Activated CD4-positive, alpha-beta T cell treated with anti-CD3 and anti-CD28 coated beads, Interleukin-2, amount 50 U/mL, for 1 hour (primary cell): ENCODE measurements at places on chromosomes 2 and 18.

- no peak for DNase-seq
Measured at GRCh38 chr2:95225658-95226057, 18.3 kb downstream of the ZNF892 start.

DNA sequence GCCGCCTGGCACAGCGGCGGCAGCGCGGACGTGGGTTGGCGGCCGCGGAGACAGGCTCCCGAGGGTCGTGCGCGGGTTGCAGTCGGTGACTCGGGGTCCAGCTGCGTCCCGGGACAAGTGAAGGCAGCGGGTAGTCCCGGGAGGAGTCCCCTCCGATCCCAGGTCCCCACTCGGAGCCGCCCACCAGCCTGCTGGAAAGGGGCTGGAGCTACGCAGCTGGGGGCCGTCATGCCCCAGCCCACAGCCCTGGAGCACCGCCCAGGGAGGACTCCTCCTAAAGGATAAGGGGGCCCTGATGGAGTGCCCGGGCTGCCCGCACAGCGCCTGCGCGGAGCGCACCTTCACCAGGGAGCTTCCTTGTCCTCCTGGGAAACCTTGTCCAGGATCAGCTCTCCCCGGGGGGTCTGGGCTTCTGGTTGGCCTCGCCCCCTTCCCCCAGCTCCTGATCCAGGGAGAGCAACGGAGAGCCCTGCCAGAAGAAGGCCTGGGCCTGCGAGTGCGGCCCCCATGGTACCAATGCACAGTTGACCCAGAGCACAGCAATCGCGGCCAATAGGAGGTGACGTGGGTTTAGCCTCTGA is 25.9 kb upstream of the ALPP start:
- DNase-seq: no peak

GRCh38 chr18:75638223-75638775 is 210.8 kb upstream of the SMIM21 start:
- DNase-seq: no peak

GRCh38 chr2:100218552-100218951 is 76.2 kb upstream of the AFF3 start:
- no peak for DNase-seq

DNA sequence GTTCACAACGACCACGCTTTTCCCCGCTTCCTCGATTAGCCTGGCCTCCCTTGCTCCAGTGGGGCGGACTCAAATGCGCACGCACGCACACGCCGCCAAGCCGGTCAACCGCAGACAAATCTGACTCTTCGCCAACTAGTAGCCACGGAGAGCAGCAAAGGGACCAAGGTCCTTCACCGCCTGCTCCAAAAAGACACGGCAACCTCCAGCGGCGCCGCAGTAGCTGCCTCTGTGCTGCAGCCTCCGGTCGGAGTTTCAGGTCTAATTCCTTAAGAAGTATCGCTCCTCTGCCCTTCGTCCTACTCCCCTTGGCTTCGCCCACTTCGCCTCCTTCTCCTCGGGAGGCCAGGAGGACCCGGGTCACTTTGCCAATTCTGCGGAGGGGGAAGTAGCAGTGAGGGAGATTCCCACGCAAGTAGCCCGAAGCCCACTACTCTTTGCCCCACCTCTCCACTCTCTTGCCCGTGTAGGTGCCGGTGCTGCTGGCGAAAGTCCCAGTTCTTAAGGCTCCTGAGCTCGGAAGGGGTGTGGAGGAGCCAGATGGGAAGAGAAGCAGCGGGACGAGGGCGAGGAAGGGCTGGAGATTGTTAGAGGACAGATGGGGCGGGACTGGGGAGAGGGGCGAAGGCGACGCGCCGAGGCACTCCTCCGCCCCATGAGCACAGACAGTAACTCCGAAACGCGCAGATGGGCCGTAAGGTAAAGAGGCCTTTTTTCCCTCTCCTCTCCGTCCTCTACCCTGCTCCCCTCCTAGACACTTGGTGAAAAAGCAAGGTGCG is 615 bp downstream of the AKAIN1 start:
- DNase-seq: no peak

DNA sequence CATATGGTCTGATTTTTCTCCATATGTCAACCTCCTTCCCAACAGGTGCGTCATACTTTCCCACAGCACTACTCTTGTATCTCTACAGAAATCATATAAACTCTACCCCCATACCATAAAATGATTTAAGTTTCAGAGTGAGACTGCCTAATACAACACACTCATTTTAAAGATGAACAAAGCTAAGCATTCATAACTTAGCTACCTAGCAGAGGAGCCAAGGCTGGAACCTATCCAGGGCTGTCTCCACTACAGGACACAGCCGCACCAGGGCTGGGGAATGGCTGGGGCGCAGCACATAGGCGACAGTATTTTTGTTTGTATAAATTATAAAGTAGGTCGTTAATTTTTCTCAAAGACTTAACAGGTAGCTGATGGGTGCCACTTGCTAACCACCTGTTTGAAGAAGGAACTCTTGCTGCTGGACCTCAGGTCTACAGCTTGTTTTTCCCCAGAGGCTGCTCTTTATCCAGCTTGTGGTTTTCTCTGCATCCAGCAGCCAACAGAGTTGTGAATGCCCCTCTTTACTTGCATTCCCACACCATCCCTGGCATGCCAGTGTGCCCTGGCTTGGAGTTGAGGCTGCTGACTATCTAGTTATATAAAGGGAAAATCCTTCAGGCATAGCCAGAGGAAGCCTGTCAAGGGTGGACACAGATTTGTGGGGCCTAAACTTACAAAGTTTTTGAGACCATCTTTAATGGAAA is 62.0 kb downstream of the HNRNPLL start:
- no peak for DNase-seq

DNA sequence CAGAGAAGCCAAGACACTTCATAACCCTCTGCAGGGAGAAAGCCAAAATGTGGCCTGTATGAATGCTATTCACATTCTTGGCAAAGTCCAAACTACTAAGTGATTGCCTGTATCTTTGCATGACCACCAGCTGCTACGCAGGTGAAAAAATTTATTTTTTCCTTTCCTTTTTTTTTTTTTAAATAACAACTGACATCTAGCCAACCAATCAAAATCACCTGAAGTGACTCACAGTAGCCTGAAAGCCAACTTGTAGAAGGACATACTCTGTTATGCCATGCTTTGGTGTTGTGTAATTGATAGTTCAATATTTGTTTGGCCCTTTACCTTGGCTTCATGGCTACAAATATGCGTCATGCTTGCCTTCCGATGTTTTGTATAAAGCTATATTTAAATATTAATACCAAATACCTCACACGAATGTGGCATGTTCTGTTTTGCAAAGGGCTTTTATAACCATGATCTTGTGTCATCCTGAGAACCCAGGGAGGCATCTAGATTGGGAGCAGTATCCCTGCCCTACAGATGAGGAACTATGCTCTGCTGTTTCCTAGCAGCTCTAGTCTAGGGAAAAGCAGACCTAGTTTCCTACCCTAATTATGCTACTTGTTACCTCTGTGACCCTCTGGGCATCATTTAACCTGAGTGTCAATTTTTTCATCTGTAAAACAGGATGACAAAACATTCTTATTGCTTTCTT is 102.1 kb downstream of the MYOM1 start:
- DNase-seq: no peak

- DNase-seq: no peak
Measured at GRCh38 chr2:73994178-73994831, 9.6 kb downstream of the TET3 start.

GRCh38 chr2:39093218-39093898 is 27.5 kb downstream of the SOS1 start:
- DNase-seq: no peak

DNA sequence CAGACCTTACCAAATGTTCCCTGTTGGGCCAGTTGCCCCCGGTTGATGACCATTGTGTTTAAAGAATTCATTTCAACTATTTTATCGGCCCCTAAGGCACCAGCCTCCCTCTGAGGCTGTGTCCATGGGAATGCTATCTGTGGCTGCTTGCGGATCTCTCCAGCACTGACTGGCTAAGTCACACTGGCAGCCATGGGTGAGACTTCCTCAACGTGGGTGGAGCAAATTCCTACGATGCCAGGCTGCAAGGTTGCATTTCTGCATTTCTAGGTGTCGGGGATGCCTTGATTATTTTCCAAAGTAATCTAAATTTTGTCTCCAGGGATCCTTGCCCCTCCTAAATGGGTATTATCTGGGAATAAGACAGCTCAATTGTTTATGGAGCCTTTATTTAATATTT is 6.2 kb downstream of the CXCR4 start:
- no peak for DNase-seq

DNA sequence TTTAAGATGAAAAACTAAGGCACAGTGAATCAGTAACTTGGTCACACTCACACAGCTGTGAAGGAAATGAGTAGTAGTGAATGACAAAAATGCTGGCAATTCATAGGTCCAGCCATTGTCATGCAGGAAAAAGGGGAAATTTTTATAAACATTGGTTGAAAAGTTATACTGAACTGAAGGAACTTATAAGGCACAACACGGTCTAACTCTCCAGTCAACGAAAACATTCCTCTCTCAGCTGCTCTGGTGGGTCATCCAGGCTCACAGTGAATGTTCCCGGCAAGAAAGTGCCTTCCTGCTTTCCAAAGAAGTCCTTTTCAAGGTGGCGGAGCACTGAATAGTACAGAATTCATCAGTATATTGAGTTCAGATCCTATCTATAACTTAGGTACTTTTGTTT is 476.1 kb downstream of the DCC start:
- no peak for DNase-seq

GRCh38 chr2:9791711-9792110 is 51.6 kb upstream of the TAF1B start:
- DNase-seq: no peak

- DNase-seq: no peak
Measured at GRCh38 chr2:50379351-50379750, 652.6 kb downstream of the NRXN1 start.

DNA sequence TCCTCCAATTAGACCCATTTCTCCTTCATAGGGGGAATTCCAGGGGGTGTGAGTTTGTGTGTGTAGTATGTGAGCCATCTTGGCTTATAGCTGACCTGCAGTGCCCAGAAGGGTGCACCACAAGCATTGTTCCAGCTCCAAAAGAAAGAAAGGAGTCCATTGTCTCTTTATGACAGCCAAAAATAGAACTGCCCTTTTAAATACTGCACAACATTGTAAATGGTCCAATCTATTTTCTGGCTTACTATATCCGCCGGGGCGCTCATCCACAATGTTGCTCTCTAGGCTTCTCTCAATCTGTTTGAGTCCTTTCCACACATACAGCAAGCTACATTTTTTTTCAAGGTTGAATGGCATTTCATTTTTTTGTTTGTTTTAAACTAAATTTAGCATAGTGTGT is 517.5 kb downstream of the STK39 start:
- DNase-seq: no peak

GRCh38 chr2:203591642-203592041 is 56.5 kb upstream of the RAPH1 start:
- DNase-seq: no peak

DNA sequence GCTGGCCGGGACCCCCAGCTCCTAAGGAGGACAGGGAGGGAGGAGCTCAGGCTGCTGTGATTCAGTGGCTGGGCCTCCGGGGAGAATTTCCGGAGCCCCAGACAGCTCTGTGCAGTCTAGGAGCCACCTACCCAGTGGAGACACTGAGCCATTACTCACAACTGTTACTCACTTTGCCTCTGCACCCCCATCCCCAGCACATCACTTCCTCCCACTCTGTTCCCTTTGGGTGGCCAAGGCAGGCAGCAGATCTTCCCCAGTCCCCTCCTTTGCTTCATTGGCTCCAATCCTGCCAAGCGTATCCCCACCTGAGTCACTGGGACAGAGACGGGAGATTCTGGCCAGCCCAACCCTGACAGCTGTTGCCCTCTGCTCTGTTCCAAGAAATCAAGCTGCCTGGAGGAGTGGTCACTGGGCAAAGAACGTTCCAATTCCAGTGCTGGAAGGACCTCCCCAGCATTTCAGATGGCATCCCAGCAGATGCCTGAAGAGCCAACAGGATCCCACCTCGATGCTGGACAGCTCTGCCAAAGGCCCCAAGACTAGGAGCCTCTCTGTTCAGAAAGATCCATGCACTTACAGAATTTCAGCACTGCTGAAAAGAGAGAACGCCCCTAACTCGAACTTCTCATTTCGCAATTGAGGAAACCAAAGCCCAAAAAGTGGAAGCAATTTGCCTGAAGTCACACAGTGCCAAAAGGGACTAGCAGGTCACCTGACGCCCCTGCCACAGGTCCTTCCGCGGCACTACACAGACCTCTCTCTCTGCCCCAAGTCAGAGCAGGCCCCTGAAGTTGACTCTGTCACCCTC is 68.3 kb downstream of the TNS1 start:
- no peak for DNase-seq

GRCh38 chr2:30681022-30681421 is 126.2 kb downstream of the CAPN13 start:
- DNase-seq: no peak

- no peak for DNase-seq
Measured at GRCh38 chr2:200396781-200397242, 90.3 kb downstream of the SPATS2L start.

- no peak for DNase-seq
Measured at GRCh38 chr2:989781-990467, 39.3 kb downstream of the SNTG2 start.

- no peak for DNase-seq
Measured at GRCh38 chr2:228599297-228599696, 417.8 kb upstream of the SPHKAP start.

DNA sequence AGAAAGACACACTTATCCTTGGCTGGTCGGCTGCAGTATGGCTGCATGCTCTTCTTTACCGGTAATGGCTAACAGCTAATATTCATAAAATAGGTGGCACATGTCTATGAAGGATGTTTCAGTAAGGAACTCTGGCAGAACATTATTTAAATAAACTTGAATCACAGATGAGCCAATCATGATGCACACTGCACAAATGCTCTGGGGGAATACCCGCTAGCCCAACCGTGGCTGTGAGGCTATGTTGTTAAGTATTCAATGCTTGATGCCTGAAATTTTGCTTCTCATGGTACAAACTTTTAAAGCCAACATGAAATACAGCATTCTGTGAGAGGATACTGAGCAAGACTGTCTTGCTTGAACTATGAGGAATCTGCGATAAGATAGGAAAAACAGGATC is 505.8 kb downstream of the ZEB2 start:
- DNase-seq: no peak

DNA sequence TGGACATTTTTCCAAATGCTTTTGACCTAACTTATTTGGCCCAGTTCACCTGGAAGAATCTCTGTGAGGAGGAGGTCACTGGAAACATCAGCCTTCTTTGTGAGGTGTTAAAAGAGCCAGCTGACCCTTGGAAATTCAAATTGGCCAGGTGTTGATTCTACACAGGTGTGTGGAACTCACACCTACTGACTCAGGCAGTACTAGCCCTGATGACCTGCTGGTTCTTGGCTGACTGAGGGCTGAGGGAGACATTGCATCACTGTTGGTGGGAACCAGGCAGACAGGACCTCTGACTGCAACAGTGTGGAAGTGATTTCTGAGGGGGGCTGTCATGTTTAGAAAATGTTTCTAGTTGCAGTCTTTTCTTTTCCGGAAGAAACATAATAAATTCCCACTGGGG is 242.2 kb upstream of the LRRTM1 start:
- no peak for DNase-seq

DNA sequence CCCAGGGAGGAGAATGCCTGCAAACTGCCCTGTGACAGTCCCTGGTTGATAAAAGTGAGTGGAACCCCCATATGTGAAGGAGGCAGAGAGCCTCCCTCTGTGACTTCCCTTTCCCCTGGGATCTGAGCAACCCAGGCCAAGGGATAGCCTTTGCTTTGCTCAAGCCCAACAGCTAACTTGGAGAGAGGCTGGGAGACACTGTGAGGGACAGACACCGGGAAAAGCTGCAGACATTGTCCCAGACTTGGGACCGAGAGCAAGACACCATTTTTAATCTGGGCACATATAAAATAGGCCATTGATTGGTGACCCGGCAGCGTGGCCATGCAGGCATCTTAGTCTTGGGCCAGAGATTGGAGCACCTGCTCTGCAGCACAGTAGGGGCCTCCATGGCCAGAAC is 96.1 kb upstream of the SALL3 start:
- no peak for DNase-seq
